ENCODE measurements at places on chromosomes 11 and 22.

- DNase-seq, result no peak
These were observed 4.3 kb downstream of the SMARCB1 start for GRCh38 chr22:23790819-23791737.

DNA sequence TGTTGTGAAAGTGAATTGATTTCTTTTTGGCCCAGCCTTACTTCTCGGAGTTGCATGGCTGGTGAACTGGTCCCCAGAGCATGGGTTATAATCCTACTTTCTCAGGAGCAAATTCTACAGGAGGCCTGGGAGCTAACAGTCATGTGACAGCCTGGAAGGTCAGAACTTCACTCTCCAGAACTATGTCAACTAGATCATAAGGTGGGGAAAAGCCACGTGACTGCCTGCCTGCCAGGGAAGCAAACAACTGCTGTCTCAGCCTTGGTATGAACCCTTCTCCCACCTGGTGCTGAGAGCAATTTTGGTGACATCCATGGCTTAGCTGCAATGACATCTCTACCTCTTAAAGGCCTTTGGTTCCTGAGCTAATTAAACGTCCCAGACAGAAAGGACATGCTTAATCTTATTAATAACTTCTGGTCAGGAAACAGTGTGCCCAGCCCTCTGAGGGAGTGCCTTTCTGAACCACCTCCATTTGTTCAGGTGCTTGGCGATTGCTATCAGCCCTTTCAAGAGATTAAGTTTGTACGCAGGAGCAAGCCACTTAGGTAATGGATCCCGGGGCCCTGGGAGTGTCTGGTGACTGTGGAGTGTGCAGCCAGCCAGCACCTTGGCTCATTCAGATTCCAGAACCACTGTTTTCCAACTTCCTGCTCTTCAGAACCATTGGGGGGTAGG is 1.4 kb upstream of the CREB3L1 start:
- no peak for DNase-seq

DNA sequence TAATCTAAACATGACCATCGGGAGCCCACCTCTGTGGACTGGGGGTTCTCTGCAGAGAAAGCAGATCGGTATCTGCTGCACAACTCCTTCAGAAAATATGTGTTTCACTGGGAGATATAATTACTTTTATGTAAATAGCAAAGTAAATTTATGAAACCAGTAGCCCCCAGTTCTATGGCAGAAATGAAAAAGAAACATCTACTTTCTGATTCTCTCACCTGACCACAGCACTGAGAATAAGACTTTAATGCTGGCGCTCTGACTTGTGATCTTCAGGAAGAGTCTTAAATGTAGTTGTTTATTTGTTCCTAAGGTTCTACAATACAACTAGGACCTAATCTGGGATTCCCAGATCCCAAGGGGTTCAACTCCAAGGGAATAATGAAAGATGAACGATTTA is 518.0 kb downstream of the DLG2 start:
- DNase-seq, result no peak

DNA sequence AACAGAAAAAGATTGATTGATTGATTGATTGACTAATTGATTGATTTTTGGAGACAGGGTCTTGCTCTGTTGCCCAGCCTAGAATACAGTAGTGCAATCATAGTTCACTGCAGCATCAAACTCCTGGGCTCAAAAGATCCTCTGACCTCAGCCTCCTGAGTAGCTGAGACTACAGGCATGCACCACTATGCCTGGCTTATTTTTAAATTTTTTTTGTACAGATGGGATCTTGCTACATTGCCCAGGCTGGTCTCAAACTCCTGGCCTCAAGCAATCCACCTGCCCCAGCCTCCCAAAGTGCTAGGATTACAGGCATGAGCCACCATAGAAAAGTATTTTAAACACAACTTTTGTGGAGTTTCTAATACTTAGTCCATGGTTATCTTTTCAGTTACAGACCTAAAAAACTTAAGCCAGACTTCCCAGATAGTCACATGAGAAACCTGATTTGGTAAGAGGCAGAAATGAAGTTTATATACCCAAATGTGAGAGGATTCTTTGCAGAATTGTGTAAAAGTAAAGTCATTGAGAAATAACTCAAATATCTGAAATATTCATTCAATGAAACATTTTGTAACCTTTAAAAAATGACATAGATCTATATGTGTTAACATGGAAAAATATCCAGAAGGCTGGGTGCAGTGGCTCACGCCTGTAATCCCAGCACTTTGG is 186.5 kb downstream of the SWAP70 start:
- no peak for DNase-seq

- DNase-seq, result no peak
These were observed 352.8 kb upstream of the NARS2 start for GRCh38 chr11:78927511-78927910.

- DNase-seq, result no peak
These were observed 43.4 kb upstream of the NNMT start for GRCh38 chr11:114252767-114253166.

Data from neural progenitor cell (in vitro differentiated cells).